ENCODE measurements at places on chromosomes 2 and 18.

DNA sequence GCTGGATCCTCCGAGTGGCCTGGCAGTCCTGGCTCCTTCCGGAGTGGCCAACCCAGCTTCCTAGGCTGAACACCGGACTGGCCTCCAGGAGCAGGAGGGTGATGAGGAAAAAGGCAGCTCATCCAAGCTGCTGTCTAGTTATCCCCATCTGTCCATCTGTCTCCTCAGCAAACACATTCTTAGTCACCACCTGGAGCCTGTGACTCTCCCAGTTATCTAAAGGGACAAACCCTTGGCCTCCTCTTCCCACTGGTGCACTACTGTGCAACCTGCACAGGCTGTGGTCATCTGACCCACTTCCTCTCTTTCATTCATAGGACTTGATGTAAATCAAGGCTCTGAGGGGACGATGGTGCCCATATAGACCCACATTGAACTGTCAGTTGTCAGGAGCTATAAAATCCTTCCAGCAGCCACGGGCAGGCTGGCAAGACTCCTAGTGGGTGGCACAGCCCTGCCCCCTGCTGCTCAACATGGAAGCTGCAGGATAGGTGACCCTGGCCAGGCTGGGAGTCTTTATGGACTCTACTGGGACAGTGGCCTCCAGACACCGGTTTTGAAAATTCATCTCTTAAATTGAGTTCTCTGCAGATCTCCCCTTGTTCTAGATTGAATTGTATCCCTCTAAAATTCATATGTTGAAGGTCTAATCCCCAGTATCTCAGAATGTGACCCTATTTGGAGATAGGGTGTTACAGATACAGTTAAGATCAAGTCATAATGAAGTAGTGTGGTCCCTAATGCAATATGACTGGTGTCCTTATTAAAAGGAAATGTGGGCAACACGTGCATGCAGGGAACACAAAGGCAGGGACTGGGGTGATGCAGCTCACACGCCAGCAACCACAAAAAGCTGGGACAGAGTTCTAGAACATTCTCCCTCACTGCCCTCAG is 29.3 kb upstream of the DUSP2 start:
- DNase-seq, result peak; percentile 95

GRCh38 chr2:85183076-85183475 is 49.9 kb downstream of the TCF7L1 start:
- DNase-seq, result no peak

- no peak for DNase-seq
These were observed 42.3 kb downstream of the GATA6 start for GRCh38 chr18:22211657-22212056.

GRCh38 chr18:73777356-73778031 is 370.1 kb downstream of the FBXO15 start:
- DNase-seq, result no peak

- DNase-seq, result no peak
These were observed 100.2 kb downstream of the PTGR3 start for GRCh38 chr18:75108579-75109318.

DNA sequence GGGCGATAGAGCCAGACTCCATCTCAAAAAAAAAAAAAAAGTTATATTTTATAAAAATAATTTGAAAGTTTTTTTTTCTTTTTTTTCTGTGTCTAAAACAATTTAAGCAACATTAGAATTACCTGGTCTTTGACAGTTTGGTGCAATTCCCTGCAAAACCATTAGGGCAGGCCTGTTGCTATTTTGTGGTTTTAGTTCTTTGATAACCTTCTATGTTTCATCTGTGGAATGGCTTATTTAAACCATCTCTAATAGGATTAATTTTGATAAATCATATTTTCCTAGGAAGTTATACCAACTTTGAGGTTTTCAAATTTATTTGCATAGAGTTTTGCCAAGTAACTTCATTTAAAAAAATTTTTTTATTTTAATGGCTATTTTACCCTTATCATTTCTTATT is 141.2 kb upstream of the TWIST2 start:
- DNase-seq, result no peak

GRCh38 chr2:26848336-26849055 is 564 bp downstream of the DPYSL5 start:
- DNase-seq, result peak; percentile 68

GRCh38 chr2:45432406-45432805 is 178.7 kb downstream of the SRBD1 start:
- DNase-seq, result no peak

DNA sequence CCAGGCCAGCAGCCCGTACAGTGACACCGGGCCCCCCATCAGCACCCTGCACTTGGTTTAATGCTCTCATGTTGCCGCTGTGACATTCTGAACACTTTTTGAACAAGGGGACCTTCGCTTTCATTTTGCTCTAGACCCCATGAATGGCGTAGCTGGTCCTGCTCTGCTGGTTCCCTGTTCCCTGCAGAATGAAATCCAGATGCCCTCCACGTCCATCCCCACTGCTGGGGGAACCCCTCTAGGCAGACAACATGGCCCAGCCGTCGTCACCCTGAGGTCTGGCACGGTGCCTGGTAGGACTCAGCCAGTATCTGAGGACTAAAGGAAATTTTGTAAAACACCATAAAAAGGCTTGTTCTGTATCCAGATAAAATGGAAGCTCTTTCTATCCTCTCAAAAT is 128.6 kb downstream of the KCTD1 start:
- no peak for DNase-seq

DNA sequence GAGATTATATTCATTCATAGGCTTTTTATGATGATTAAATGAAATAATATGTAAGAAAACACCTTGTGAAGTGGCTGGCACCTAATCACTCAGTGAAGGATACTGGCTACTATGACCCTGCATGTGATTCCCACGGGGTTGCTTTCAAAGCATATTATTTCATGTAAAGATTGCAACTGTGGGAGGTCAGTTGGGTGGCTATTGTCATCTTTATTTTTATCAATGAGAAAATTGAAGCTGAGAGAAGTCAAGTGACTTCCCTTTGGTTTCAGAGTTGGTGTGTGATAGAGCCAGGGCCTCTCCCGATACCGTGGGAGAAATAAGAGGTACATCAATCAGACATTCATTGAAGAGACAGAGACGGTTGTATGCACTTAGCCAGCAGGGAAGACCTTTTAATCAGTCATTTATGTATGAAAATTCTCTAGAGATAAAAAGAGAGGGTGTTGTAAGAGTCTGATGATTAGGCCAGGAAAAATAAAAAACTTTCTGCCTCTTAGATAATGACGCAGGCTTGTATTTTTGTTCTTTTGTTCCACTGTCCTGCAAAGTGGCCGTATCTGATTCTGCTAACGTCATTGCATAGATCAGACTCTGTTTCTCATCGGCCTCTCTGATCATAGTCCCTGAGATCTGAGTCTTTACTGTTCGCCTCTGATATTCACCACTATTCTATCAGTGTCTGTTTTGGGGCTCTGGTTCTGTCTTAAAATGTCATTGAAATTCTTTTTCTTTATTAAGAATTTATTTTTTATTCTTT is 50.5 kb downstream of the QPCT start:
- DNase-seq, result peak; percentile 40

GRCh38 chr2:234137400-234138014 is 87.0 kb downstream of the SPP2 start:
- no peak for DNase-seq

DNA sequence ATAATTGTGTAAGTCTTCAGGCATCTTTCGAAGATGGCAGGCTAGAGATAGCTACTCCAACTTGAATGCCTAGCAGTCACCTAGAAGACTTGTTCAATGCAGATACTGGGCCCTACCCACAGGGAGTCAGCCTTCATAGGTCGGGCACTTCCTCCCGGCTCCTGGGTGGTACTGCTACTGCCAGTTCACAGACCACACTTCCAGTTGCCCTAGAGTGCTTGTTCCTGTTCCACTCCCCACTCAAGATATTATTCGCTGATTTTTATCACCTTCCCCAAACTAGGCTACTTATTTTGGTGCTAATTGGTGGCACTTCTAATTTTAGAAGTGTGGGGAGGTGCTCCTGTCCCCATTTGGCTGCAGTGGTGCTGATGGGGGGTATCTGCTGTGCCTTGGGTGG is 34.2 kb downstream of the INPP4A start:
- DNase-seq, result peak; percentile 74

GRCh38 chr2:16228471-16228870 is 288.1 kb downstream of the MYCN start:
- no peak for DNase-seq

DNA sequence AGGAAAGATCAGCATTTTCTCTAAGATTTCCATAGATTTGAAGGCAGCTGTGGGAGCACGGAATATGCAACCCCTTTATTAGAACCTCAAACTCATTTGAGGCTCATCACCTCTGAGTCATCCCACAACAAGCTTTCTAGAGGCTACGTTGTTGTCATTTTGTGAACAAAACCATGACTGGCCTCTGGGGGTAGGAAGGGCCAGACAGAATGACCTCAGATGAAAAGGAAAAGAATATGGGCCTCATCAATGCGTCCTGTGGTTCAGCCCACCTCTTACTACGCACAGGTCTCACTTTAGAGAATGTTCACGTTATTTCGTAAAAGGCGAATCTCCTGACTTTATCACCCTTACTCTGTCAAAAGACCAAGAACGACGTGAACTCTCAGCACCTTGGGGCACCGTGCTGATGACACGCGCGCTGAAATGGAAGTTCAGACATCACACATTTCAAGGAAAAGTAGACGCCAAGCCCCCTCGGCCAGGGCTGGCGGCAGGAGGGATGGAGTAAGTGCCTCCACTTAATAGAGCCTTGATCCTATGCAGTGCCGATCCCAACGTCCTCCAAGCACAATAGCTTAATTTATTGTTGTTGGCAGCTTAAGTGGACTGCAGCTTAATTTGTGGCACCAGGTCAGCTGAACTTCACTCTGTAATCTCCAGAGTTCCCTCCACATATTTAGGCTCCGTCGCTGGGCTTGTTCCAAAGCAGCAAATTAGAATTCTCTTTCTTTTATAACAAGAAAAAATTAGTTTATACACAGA is 208.3 kb downstream of the EIPR1 start:
- no peak for DNase-seq

DNA sequence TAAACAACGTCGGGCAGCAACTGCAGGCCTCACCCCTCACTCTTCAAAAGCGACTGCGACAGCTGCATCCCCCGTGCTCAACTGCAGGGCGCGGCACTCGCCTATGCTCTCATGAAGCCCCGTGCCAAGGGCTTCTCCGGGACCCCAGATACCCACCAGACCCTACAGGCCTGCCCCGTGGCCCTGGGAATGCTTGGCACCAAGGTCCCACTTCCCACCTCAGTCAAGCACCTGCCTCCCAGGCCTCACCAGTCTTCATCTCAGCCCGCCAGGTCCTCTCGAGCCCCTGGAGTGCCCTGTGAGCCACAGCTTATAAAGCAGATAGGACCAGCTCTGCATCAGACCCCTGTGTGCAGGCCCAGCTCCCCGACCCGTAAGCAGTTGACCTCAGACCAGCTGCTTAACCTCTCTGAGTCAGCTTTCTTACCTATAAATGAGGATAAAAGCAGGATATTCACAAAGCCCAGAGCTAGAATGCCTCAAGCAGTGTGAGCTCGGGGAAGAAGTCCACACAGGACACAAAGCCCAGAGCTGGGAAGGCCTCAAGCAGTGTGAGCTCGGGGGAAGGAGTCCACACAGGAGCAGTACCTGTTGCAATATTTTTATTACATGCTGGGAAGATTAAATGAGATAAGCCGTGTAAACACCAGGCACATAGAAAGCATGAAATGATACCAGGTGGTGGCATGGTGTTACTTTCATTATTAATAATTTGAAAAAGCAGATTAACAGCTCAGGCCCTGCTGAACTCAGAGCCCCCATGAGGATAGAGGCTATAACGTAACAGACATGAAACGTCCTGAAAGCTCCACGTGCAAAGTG is 96.9 kb downstream of the HDAC4 start:
- DNase-seq, result peak; percentile 57

DNA sequence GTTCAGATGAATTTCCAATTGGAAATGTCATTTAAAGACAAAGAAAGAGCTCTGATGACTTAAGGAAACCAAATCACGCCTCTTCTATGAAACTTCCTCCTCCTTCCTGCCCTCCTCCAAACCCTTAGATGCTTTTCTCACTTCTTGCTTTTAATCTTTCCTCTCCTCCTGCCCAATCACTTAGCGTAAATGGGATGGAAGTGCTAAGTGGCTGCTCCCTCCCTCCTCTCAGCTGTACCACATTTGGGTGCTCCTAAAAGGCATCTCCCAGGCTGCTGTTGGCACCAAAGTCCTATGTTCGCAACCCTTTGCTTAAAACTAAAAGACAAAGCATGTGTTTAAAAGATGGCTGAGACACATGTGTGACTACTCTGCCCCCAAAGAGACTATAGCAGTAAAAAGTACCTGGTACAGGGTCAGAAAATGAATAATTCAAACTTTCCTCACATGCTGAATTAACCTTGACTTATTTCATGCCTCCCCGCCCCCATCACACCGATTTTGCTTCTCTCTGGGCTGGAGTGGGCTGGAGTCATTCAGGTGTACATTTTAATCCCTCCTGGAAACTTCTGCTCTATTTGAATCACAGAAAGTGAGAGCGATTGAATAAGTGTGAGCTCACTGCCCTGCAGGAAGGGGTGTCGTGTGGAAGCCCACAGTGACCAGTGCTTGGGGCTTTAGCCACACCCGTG is 59.2 kb upstream of the KLF7 start:
- DNase-seq, result peak; percentile 55

DNA sequence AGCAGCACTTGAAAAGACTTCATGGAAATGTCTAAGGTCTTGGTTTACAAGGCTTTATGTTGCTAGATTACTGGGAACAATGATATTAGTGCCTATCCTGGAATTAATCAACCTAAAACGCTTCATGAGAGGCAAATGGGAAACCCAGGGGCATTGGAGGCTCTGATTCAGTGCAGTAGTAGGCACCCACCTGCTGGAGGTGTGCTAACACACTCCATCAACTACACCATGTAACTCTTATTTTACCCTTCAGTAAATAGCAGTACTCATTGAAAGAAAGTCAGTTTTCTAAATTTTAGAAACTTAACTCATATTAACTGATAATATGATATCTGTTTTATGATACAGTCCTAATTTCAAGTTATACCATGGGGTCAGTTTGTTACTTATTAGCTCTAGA is 17.4 kb upstream of the HNRNPA3 start:
- no peak for DNase-seq

GRCh38 chr2:217366966-217367365 is 507.1 kb upstream of the TNP1 start:
- DNase-seq, result no peak

- no peak for DNase-seq
These were observed 36.6 kb downstream of the SCTR start for GRCh38 chr2:119487434-119488244.

DNA sequence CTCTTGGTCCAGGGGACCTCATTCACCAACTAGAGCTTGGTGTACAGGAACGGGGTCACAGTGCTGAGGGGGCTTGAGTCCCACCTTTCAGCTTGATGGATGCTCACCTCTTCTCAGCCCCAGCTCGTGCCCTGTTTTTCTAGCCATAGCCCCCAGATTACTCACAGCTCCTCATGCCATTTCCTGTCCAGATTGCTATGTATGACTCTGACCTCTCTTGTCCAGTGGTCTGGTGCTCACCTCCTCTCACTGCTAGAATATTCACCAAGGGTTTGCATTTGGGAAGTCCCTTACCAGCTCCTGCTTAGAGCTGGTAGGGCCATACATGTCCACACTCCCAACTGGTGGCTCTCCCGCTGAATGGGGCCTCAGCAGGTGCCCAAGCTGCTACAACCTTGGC is 5.9 kb downstream of the LBX2 start:
- no peak for DNase-seq

- DNase-seq, result peak; percentile 67
These were observed 1.1 kb downstream of the PDIA6 start for GRCh38 chr2:10811517-10811916.

- no peak for DNase-seq
These were observed 108.1 kb downstream of the CTIF start for GRCh38 chr18:48646976-48647375.

Measured in activated CD4-positive, alpha-beta T cell treated with anti-CD3 and anti-CD28 coated beads, Interleukin-2, amount 10 ng/mL, durations not matched to agents 24 days and 14 days (primary cell).